ENCODE measurements at places on chromosomes 5 and 9. TPM values are rescaled to one million over a fixed set of nuclear protein-coding genes. Genes with fewer than 3 reads are reported as not detected.
A peak's percentile ranks its signal among the peaks of the same experiment; 100 is the strongest.

DNA sequence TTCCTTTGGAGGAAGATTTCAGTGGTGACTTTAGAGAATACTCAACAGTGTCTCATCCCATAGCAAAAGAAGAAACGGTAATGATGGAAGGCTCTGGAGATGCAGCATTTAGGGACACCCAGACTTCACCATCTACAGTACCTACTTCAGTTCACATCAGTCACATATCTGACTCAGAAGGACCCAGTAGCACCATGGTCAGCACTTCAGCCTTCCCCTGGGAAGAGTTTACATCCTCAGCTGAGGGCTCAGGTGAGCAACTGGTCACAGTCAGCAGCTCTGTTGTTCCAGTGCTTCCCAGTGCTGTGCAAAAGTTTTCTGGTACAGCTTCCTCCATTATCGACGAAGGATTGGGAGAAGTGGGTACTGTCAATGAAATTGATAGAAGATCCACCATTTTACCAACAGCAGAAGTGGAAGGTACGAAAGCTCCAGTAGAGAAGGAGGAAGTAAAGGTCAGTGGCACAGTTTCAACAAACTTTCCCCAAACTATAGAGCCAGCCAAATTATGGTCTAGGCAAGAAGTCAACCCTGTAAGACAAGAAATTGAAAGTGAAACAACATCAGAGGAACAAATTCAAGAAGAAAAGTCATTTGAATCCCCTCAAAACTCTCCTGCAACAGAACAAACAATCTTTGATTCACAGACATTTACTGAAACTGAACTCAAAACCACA is 67.4 kb downstream of the VCAN start:
- DNase-seq: no peak

CATSPER3 gene
- total RNA-seq: 2.7 TPM

ANXA2R gene
- 19.3 TPM for total RNA-seq

DNA sequence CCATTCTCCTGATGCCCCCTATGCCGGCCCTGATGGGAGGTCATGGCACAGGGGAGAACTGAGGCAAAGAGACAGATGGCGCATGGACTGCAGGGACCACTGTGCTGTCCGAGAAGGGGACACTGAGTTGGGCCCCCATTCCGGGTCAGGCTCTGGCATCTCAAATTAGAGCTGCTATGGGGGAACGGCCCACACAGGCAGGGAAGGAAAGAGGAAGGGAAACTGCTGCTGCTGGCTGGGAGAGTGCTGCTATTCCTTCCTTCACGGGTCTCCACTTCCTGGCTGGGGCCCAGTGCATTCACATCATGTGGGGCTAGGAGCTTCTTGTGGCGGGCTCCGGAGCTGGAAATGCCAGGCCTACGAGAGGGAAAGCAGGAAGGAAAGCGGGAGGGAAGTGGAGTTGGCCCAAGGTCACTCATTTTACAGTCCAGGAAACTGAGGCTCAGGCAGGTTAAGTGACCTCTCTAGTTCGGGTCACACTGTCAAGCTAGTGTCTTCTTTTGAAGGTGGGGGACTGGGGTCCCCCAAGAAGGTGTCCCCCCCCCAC is 1.3 kb upstream of the CARD19 start:
- peak; percentile 87 for DNase-seq

- DNase-seq: no peak
These were observed 128.1 kb upstream of the LHFPL2 start for GRCh38 chr5:78776637-78777036.

- no peak for DNase-seq
These were observed 33.6 kb downstream of the UGT3A2 start for GRCh38 chr5:36033047-36033446.

GMCL2 gene
- not detected for total RNA-seq

DNA sequence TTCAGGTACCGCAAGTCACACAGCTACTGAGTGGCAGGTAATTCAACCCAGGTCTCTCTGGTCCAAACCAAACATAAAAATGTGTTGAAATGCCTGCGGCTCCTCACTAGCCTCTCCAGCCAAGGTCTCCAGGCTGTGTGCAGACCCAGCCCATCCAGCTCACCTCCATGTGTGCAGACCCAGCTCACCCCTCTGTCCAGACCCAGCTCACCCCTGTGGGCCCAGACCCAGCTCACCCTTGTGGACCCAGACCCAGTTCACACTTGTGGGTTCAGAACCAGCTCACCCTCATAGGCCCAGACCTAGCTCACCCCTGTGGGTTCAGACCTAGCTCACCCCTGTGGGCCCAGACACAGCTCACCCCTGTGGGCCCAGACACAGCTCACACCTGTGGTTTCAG is 188.0 kb upstream of the ADCY2 start:
- no peak for DNase-seq

DNA sequence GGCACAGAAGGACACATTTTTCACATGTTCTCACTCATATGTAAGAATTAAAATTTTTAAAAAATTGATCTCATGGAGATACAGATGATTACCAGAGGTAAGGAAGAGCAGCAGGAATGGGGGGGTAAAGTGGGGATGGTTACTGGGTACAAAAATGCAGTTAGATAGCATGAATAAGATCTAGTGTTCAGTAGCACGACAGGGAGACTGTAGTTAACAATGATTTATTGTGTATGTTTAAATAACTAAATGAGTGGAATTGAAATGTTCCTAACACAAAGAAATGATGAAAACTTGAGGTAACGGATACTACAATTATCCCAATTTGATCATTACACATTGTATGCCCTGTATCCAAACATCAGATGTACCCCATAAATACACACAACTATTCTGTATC is 15.2 kb upstream of the TGFBI start:
- no peak for DNase-seq

GRCh38 chr9:94002316-94003140 is 47.4 kb upstream of the BARX1 start:
- peak; percentile 28 for DNase-seq

DNA sequence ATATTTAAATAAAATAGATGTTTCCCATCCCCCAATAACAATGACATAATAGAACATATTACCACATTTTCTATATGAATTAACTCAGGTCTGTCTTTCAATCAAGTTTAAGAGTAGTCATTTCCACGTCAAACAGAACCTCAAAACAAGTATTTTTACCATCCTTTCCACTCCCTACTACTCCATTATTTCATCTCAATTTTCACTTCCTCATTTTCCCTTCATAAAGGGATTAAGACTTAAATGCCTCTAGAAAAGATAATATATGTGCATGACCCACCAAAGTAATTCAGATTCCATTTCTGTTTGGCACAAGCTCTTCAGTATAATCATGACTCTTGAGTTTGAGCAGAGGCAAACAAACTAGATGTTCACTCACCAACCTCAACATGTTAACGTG is 40.4 kb downstream of the ELOVL7 start:
- DNase-seq: no peak

DNA sequence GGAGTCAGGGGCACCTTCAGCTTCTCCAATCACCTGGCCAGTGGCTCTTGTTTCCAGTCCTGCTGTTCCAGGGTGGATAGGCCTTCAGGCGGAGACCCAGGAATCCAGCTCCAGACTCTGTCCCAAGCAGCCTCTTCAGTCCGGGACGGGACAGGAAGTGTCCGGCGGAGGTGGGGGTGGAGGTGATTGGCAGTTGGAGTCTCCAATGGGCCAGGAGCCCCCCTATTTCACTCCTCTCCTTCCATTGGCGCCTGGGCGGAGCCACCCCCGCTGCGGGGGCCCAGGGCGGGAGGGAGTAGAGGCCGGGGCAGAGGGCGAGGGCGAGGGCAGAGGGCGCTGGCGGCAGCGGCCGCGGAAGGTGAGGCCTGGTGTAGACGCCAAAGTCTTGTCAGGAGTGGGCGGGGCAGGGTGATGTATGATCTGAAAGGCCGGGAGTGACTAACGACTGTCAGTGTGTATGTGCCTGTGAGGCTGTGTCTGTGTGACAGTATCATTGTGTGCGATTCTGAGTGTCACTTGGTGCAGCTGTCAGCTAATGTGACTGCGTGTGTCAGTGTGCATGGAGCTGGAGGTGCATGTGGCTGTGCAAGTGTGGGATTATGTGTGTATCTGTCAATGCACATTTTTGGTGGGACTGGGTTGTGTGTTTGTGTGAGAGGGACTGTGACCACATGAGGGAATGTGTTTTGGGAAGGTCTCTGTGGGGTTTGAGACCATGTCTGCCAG is at the start of gene IL11RA:
IL11RA (plus strand) TSS at position 310 of the 726 bp plus-strand sequence. CDS start 3,033 bp downstream, outside the sequence.
- no peak for DNase-seq

DNA sequence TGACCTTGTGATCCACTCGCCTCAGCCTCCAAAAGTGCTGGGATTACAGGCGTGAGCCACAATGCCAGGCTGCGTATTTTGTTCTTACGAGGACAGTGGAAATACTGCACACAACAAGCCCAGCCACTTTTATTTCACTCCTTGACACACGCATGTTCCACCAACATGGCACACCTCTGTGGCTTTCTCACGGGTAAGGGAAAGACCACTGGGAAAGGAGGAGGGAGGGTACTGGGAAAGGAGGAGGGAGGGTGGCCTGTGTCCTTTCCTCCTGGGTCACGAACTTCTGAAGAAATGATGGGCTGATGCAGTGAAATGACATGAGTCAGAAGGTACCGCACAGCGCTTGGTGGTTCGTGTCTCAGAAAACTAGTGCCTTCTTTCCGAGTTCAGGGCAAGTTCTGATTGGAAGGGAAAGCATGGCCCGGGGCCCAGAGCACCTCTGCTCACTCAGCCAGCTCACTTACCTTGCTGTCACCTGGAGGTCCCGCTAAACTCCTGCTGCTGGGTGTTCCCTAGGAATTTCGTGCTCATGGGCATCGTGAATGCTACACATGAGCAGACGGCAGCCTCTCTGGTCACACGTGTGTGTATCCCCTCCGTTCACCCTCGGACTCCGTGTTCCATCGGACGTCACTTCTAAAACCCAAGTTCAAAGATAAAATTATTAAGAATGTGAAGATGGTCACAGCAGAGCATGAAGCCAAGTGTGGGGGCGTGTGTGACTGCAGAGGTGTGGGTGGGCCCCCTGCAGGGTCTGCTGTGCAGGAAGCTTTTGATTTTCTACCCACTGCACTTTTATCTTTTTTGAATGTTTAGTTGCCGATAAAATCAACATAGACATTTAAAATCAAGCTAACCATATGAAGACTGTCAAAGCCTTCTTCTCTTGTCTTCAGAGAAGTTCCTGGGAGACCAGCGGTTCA is 42.9 kb downstream of the LAMC3 start:
- no peak for DNase-seq

EIF4EBP3 gene
- total RNA-seq: 8.8 TPM

GRCh38 chr9:3299872-3300271 is 225.9 kb downstream of the RFX3 start:
- peak; percentile 58 for DNase-seq

DNA sequence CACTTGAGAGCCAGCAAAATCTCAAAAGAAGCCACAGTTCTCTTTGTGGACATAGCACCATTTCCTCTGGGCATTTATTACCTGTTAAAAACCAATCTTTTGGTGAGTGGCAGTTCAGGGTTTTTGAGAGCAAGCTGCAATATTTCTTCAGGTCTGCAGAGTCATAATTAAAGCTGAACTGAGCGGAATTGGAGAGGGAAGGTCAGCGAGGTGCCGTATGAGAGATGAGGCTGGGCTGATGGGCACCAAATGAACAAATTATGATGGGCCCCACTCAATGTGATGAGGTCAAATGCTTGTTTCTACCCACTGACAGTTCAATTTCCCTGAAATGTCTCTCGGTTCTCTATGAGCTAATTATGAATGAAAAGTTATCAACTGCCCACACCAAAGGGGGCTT is 231.9 kb downstream of the AP3B1 start:
- DNase-seq: no peak

DNA sequence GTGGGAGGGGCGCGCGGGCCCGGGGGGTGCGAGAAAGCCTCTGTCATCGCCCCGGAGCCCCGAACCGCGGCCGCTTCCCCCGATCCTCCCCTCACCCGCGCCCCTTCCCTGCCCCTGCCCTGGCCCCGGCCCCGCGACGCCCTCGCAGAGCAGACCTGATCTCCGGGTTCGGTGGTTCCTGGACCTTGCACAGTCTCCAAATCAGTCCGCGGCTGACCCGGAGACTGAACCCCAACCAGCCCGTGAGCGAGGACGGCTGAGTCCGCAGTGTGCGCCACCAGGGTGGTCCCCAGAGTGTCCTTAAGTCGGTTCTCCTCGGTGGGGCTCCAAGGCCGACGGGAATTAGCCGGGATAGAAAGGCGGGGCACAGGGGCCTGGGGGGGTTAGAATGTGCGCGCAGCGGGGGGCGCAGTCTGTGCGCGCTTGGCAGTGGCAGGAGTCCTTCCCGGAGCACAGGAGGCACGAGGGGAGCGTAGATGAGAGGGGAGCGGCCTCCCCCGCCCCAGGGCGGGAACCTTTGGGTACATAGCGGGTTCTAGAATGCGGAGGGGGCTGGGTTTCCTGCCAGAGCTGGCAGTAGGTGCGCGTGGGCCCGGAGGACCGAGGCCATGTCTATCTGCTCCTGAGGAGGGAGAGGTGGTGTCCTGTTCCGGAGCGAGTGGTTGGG is 779 bp downstream of the PKN3 start:
- DNase-seq: no peak

- no peak for DNase-seq
These were observed 58.8 kb downstream of the CAAP1 start for GRCh38 chr9:26833792-26834191.

MEIKIN gene
- total RNA-seq: 0.75 TPM

ARID3C gene
- not detected for total RNA-seq

DNA sequence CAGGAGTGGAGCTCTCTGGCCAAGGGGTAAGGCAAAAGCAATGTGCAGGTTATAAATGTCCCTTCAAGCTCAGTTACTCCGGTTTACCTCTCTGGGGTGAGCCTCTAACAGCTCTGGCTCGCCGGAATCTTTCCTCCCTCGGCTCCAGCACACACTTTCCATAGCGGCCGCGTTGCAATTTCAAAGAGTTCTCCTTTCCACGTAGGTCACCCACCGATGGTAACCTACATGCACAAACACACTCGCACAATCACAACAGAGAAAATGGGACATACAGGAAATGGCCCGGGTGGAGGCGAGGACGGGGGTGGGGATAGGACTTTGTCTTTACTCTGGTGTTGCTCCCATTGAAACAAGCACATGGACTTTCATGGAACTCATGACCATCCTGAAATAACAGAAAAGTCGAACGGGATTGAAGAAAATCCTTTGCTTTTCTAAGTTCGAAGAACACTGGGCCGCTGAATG is 1.2 kb downstream of the LHFPL2 start:
- DNase-seq: peak; percentile 40

GRCh38 chr9:106947106-106947900 is 84.3 kb downstream of the ZNF462 start:
- no peak for DNase-seq

TTC33 gene
- 18.2 TPM for total RNA-seq

- no peak for DNase-seq
These were observed 25.4 kb upstream of the SNX18 start for GRCh38 chr5:54492178-54492577.

- DNase-seq: no peak
These were observed 168.9 kb upstream of the CCNH start for GRCh38 chr5:87581661-87582060.

- DNase-seq: peak; percentile 65
These were observed 30.0 kb downstream of the RAPGEF1 start for GRCh38 chr9:131709771-131710431.

Measured in B cell (primary cell).